ENCODE measurements at places on chromosomes 7 and 10. TPM values are rescaled to one million over a fixed set of nuclear protein-coding genes. Genes with fewer than 3 reads are reported as not detected.

- H3K27me3 ChIP-seq: no peaks in the 10 kb centered on the region
- H3K27ac ChIP-seq: peak overlapping the region; percentile 36
- H3K4me3 ChIP-seq: no peak overlapping the region
- peaks cover 1% of the 10 kb centered on the region for H3K4me1 ChIP-seq
- peaks cover 46% of the 10 kb centered on the region for H3K36me3 ChIP-seq
Measured at GRCh38 chr7:101238226-101239182, 902 bp upstream of the CLDN15 start.

DNA sequence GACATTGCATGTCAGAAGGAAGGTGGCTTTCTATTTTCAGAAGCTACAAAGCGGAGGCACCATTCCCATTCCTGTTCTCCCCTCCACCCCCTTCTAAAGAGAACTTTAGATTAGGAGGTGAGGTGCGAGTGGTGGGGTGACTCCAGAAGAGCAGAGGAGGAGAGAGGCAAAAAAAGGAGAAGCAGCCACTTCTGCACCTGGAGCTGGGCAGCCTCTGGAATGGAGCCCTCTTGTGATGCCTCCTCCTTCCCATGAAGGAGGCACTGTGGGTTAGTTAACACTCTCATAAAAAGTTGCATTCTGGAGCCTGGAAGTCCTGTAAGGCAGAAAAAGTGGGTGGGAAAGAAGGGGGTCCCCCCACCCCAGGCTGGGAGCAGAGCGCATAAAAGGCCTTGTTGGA lies 4.8 kb downstream of the PTF1A start:
- peaks cover 85% of the 10 kb centered on the region for H3K27me3 ChIP-seq
- no peak overlapping the region for H3K27ac ChIP-seq

Gene FEZF1
- under 0.01 TPM for total RNA-seq

DNA sequence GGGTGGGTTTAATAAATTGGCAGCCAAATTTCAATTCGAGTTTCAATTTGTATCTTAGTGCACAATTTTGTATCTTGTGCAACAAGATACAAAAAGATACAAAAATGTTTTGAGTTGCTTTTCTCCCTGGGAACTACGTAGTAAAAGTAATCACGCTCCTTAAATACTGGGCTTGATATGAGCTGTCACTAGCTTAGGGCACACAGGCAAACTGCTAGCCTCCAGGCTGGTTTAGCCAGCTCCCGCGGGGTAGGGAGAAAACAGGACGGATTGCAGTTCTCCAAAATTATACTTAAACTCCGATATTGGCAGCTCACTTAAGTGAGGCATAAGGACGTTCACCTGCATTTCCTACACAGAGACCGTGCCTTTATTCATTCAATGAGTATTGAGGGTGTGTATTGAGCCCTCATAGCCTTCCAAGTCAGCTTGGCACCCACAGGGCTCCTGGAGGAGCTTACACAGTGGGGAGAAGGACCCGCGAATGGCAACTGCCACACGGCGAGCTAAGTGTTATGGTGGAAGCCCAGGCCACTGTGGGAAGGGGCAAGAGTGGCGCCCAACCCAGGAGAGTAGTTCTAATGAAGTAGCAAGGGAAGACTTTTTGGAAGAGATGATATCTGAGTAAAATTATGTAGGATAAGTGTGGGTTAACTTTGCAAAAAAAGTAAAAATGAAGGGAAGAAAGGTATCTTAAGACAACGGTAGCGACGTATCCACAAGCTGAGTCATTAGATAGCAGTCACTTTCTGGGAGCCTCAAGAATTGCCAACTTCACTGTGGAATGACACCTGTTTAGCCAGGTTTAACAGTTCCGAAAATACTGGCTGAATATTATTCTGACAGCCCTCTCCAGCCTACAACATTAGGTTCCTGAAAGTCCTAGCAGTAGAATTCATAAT lies 1.6 kb upstream of the EPC1 start:
- H3K4me3 ChIP-seq: no peak overlapping the region
- H3K27me3 ChIP-seq: no peaks in the 10 kb centered on the region
- peaks cover 6% of the 10 kb centered on the region for H3K4me1 ChIP-seq
- DNase-seq: no peak
- H3K27ac ChIP-seq: no peak overlapping the region
- peaks cover 13% of the 10 kb centered on the region for H3K36me3 ChIP-seq

- no peak overlapping the region for H3K27ac ChIP-seq
- DNase-seq: no peak
- H3K27me3 ChIP-seq: peaks cover 7% of the 10 kb centered on the region
- no peaks in the 10 kb centered on the region for H3K36me3 ChIP-seq
- H3K4me3 ChIP-seq: no peak overlapping the region
- H3K4me1 ChIP-seq: no peaks in the 10 kb centered on the region
Measured at GRCh38 chr10:133347710-133348517, 741 bp downstream of the PRAP1 start.

Gene DMBT1
- 0.09 TPM for total RNA-seq

DNA sequence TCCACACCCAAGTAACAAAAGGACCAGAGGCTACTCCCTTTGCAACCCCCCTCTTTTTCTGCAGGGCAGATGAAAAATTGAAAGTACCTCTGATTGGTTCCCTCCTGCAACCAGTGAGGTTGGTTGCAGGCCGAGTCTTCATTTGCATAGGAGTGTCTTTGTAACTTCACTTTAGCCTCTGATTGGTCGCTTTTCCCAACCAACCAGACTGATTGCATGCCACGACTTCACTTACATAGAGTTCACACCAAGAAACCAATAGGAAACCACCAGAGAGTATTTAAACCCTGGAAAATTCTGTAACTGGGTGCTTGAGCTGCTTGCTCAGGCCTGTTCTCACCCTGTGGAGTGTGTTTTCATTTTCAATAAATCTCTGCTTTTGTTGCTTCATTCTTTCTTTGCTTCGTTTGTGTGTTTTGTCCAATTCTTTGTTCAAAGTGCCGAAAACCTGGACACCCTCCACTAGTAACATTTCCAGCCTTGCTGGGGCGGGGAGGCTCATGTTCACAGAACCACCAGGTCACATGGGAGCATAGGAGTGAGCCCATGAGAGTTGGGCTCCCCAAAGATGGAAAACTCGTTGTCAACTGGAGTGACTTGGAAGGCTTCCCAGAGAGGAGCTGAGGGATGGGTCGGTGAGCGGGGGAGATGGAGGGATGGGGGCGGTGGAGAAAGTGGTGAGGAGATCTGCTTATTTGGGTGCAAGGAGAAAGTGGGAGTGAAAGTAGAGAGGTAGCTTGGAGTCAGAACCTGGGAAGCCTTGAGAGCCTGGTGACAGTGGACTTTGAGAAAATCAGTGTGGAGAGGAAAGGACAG lies 223.6 kb downstream of the GFRA1 start:
- no peaks in the 10 kb centered on the region for H3K27me3 ChIP-seq
- no peaks in the 10 kb centered on the region for H3K4me1 ChIP-seq
- H3K4me3 ChIP-seq: no peak overlapping the region
- H3K27ac ChIP-seq: no peak overlapping the region
- no peak for DNase-seq

- no peaks in the 10 kb centered on the region for H3K4me1 ChIP-seq
- H3K27me3 ChIP-seq: no peaks in the 10 kb centered on the region
- H3K36me3 ChIP-seq: peaks cover 6% of the 10 kb centered on the region
- DNase-seq: no peak
Measured at GRCh38 chr10:12685261-12686058, 316.1 kb downstream of the CCDC3 start.

Gene WNT2
- 0.24 TPM for total RNA-seq

Gene NRCAM
- 4.7 TPM for total RNA-seq

Gene KCP
- total RNA-seq: 0.09 TPM

Gene C10orf95
- 0.19 TPM for total RNA-seq

DNA sequence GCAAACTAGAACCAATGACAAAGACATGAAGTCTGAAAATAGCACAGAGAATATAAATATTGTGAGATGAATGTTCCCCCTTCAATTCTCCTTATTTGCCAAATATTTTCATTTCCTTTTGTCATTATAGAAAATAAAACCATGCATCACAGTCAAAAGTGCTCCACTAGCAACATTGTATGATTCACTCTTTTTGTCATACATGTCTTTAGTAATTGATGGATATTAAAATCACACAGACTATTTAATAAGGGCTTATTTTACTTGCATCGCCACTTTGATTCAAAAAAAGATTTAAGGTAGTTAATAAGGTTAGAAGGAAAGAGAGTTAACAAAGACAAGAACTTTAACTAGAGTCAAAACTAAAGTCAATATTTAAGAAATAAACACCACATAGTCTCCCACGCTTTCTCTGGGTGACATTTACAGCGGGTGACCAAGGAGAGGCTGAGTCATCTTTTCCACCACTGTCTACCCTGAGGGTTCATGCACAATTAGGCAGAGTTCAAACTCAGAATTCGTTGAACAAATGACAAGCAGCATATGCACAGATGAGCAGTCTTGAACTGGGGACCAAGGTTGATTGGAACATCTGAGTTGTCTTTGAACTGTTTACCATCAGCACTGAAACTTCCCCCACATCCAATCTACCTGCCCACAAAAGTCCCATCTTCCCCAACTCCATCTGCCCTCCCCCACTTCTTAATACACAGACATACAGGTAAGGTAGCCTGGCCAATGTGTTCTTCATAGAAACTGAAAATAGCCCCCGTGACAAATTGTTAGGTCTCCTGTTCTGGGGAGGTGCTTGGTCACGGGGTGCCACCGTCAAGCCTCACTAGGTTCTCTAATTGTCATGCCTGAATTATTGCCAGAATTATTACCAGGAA lies 42.5 kb downstream of the C7orf25 start:
- no peak overlapping the region for H3K4me3 ChIP-seq
- H3K36me3 ChIP-seq: no peaks in the 10 kb centered on the region
- no peaks in the 10 kb centered on the region for H3K4me1 ChIP-seq
- H3K27me3 ChIP-seq: no peaks in the 10 kb centered on the region

DNA sequence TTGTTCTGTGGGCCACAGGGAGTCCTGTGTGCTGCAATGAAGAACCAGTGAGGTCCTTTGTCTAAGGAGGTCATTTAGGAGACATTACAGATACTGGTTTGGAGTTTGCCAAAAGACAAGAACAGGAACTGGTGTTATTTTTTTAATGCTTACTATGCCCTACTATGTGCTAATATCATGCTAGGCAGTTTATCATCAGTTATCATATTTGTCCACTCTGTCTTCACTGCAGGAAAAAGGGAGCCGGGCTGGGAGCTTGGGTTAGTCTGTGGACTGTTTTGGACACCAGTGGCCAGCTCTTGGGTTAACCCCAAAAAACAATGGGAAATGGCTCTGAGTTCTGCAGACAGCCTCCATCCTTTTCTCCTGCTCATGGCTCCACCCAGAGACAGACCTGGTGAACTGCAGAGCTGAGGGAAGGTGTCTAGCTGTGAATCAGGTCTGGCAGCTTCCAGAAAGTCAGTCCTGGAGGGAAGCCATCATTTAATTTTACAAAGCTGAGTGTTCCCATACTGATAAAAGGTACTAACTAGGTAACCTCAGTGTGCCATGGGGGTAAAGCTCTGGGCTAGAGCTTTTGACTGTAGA lies 101.2 kb upstream of the ZNF746 start:
- H3K36me3 ChIP-seq: peaks cover 40% of the 10 kb centered on the region
- H3K4me1 ChIP-seq: peaks cover 10% of the 10 kb centered on the region
- H3K4me3 ChIP-seq: no peak overlapping the region
- H3K27ac ChIP-seq: no peak overlapping the region
- no peaks in the 10 kb centered on the region for H3K27me3 ChIP-seq

Gene POM121C
- 8.2 TPM for total RNA-seq

Gene TEX36
- not detected for total RNA-seq

Gene TRIM74
- 0.09 TPM for total RNA-seq

DNA sequence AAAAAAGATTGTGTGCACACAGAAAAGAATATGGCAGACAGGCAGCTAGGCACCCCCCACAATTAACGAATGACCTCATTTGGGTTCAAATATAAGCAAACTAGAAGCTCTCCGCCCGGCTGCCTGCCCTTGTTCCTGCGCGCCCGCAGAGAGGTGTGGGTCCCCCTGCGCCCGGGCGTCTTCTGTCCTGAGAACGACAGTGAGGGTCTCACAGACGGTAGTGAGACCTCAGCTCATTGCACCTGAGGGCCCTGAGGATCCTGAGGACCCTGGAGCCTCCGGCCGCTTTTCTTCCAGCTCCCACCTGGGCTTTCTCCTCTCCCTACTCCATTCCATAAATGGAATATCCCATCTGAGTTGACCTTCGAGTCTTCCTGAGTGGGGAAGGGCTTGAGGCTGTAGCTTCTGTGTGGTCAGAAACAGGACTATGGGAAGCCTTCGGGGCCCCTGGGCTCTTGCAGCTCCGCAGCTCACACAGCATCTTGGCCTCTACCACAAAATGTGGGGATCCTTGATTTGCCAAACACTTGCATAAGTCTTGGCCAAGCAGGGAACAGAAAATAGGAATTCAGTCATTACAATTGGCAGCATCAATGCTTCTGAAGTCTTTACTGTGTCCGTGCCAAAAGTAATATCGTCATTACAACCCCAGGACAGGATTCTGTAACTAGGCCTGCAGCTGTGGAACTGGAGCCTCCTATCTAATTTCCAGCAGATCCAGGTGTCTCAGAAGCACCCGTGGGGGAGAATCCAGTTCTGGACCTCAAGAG lies 43.8 kb downstream of the JAKMIP3 start:
- DNase-seq: no peak
- no peaks in the 10 kb centered on the region for H3K36me3 ChIP-seq

DNA sequence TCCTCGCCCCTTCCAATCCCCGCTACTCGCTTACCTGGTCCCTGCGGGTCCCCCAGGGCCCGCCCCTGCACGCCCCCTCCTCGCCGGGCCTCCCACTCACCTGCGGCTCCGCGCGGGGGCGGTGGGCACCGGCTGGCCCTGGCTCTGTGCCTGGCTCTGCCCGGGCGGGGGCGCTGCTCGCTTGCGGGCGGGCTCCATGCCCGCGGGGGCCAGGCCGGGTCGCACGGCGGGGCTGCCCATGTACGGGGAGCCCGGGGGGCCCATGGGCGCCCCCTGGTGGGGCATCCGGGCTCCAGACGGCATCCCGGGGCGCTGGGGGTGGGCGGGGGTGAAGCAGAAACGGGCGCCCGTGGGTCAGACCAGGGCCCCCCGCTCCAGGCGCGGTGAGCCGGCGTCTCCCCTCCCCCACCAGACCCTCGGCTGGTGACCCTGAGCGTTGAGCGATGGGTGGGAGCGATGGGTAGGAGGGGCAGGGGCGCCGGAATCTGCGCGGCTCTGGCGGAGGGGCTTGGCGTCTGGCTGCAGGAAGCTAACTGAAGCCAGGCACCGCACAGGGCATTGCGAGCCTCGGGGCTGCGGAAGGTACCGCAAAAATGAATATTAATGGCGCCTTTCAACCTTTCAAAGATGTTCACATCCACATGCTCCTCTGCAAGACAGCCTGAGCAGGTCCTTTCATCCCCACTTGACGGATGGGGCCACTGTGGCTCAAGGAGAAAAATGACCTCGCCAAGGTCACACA lies 3.0 kb downstream of the SMARCD3 start:
- no peak overlapping the region for H3K4me3 ChIP-seq
- peaks cover 31% of the 10 kb centered on the region for H3K4me1 ChIP-seq
- peak; percentile 80 for DNase-seq
- peaks cover 66% of the 10 kb centered on the region for H3K27me3 ChIP-seq

DNA sequence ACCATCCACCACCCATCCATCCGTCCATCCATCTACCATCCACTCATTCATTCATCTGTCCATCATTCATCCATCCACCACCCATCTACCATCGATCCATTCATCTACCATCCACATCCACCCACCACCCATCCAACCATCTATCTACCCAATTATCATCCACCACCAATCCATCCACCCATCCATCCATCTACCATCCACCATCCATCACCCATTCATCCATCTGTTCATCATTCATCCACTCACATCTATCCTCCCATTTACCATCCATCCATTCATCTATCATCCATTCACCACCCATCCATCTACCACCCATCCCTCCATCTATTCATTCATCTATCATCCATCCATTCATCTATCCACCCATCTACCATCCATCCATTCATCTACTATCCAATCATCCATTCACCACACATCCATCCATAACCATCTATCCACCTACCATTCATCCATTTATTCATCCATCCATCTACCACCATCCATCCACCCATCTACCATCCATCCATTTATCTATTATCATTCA lies 188.8 kb downstream of the JCAD start:
- no peaks in the 10 kb centered on the region for H3K27me3 ChIP-seq
- no peaks in the 10 kb centered on the region for H3K4me1 ChIP-seq
- H3K27ac ChIP-seq: no peak overlapping the region
- no peaks in the 10 kb centered on the region for H3K36me3 ChIP-seq
- no peak for DNase-seq
